ENCODE measurements at places on chromosomes 1 and 21.
A peak's percentile ranks its signal among the peaks of the same experiment; 100 is the strongest.

DNA sequence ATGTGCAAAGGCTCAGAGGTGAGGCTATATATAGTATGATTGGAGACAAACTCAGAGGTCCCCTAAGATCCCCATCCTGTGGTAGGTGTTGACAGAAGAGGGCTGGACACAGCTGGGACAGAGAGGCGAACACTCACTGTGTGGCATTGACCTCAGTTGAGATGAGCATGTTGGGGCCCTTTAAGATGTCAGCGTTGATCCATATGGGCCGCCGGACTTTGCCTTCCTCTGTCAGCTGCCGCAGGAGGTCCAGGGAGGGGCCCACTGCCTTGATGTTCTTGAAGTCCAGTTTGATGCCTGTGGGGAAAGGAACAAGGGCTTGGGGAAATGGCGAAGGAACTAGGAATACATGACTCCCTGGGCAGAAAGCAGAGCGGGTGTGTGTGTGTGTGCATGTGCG lies 8.8 kb downstream of the FAM151A start:
- DNase-seq = no peak

DNA sequence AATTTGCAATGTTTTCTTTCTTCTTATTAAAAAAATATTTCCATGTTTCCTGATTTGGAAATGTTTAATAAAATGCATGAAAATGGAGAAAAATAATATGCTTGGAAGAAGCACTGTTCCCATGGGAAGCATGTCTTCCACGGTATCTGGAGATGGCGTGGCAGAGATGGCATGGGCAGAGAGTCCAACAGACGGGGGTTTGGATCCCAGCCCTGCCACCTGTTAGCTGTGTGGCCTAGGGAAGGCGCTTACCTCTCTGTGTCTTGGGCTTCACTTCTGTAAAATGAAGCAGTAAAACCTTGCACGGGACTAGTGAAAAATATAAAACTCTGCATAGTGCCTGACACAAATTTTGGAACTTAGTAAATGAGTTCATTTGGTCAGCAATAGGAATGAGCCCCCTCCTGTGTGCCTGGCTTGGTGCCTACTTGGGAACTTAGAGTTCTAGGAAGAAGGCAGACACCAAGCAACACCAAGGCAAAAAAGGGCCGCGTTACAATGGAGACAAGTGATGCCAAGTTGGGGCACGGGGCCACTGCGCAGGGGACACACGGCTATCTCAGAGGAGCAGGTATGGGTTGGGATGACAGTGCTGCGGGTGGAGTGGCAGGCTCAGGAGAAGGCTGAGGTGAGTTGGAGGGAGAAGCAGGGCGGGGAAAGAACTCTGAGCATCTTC lies 124.2 kb downstream of the KCNN3 start:
- DNase-seq = no peak

GRCh38 chr1:88595355-88596002 lies 88.6 kb upstream of the PKN2 start:
- DNase-seq = peak; percentile 25

DNA sequence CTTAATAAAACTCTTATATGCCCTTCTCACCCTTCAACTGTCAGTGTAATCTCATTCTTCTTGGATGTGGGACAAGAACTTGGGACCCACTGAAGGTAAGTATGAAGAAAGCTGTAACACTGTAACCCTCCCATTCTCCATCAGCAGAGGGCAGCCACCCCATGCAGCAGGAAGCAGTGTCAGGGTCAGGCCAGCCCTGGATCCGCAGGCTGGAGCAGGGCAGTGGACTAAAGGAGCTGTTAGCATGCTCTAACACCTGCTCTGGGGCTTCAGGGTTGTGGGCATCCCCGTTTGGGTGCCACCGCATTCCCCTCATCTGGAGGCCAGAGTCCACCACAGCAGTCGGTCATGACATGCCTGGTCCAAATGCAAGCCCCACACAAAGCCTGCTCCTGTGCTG lies 156.5 kb downstream of the HIVEP3 start:
- no peak for DNase-seq

GRCh38 chr1:31795096-31795675 lies 20.6 kb downstream of the SPOCD1 start:
- no peak for DNase-seq

GRCh38 chr1:91098299-91098906 lies 76.6 kb upstream of the ZNF644 start:
- no peak for DNase-seq

DNA sequence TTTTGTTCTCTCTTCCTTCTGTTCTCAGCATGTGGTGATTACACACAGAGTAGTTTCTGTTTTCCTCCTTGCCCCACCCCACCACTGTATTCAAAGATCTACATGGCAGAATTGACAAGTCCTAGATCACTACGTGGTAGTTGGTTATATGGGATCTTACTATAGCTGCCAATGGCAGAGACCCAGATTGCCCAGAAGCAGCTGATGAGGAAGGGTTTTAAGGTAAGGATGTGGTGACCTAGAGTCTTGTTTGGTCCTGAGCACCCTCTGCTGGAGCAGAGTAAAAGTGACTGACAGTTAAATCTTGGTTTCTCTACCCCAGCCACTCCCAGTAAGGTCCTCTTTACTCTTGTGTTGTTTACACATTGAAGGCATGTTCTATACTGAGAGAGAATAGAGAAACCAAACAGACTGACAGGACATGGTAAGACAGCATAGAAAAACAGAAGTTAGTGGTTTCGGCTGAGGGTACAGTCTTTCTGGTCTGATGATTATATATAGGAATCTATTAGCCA lies 22.8 kb upstream of the STRIP1 start:
- peak; percentile 77 for DNase-seq

- DNase-seq = no peak
These were observed 3.9 kb downstream of the CLK2 start for GRCh38 chr1:155269381-155269780.

DNA sequence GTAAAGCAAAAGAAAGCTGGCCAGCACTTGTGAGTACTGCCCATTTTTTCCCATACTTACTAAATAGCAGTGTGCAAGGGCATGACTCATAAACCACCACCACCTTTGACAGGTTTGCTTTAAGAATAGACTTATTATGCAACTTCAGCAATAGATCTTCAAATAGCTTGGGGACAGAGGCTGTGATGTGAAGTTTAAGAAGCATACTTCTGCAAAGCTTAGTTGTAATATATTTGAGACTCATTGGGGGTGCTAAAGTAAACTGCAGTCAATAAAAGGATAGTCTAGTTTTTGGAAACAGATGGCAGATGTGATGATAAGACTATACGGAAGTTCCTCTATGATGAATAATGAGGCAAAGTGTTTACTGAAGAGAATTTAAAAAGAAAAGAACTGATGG lies 210.0 kb downstream of the PLA2G4A start:
- no peak for DNase-seq

DNA sequence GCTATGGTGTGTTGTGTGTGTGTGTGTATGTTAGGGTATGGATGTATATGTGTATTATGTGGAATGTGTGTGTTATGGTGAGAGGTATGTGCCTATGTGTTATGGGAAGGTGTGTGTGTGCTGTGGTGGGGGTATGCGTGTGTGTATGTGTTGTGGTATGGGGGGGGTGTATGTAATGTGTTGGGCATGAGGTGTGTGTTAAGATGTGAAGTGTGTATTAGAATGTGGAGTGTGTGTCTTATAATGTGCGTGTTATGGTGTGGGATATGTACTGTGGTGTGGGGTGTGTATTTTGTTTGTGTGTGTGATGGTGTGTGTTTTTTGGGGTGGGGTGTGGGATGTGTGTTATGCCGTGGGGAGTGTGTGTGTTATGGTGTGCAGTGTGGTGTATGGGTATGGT lies 242.5 kb downstream of the RHOU start:
- no peak for DNase-seq

DNA sequence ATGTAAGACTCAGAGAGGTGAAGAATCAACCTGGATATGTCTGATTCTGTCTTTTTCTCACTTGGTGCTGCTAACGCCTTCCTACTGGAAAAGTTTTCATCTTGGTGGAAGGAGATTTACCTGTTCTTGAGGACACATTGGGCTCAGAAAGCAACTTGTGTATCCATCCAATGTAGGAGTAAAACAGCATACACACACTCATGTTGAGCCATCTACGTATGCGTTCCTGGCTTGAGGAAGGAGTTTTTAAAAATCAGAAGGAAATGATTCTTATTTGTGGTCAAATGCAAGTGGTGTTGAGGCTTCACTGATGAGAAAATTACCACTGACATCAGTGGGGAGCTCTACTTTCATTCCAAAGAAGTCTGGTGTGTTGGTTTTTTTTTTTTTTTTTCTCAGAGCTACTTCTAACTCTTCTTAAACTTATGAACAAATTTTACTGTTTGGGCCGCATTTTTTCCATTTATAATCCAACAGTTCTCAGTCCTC lies 25.6 kb downstream of the XCL2 start:
- no peak for DNase-seq

DNA sequence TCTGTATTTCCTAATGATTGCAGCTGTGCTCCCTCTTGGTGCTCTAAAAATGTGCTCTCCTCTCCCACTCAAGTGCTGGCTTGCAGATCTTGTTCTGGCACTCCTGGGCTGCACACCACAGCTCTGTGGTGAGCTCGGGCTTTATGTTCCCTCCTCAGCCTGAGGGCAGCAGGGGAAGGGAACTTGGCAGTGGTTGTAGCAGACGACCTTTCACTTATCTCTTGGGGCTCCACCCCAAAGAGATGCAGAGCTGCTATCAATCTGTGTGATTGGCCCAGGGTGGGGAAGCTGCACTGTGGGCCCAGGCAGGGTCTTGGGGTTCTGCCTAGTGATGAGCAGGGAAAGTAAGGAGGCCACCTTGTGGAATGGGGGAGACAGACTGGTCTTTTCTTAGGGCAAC lies 143.5 kb upstream of the GORAB start:
- no peak for DNase-seq

- DNase-seq = no peak
These were observed 75.4 kb downstream of the CACHD1 start for GRCh38 chr1:64545118-64545843.

DNA sequence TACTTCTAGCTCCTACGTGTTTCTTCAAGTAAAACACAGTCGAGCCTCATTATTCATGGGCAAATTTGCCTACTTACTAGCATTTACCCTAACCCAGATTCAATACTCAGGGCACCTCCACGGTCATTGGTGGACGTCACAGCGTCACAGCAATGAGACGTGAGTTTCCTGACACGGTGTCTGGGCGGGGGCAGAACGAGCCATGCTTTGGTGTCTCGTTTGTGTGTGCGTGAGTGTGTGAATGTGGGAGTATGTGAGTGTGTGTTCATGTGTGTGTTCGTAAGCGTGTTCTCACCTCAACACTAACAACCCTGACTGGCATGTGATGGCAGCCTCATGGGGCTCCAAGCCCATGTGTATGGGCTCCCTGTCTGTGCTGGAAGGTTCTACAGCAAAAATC lies 17.5 kb upstream of the COL18A1 start:
- no peak for DNase-seq

DNA sequence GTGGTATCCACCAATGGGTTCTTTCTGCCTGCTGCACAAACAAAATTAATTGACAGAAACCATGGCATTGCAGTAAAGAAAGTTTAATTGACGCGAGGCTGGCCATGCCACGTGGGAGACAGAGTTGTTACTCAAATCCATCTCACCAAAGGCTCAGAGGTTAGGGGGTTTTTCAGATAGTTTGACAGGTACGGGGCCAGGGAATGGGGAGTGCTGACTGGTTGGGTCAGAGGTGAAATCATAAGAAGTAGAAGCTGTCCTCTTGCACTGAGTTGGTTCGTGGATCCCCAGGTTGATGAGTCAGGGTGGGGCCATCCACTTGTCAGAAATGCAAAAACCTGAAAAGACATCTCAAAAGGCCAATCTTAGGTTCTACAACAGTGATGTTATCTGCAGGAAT lies 941 bp upstream of the TBCE start:
- no peak for DNase-seq

GRCh38 chr1:12407050-12407961 lies 177.5 kb downstream of the VPS13D start:
- peak; percentile 21 for DNase-seq

DNA sequence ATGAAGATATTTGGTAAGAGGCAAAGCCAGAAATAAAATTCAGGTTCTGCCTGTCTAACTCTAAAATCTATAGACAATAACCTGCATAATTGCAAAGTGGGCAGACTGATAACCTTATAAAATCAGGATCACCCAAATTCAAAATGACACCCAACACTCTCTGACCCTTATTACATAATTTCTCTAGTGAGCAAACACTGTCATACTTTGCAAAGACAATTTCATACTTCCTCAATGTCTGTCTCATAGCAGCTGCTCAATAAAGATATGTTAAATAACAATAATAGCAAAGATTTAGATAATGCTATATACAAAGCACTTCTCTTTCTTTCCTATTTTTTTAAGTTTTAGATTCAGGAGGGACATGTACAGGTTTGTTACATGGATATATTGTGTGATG lies 118.5 kb downstream of the UCHL5 start:
- no peak for DNase-seq

- DNase-seq = no peak
These were observed 4.8 kb downstream of the FAM3B start for GRCh38 chr21:41321211-41321907.

- DNase-seq = no peak
These were observed 94.1 kb downstream of the CLDN17 start for GRCh38 chr21:30072496-30072895.

GRCh38 chr1:5933676-5934057 lies 58.6 kb downstream of the NPHP4 start:
- no peak for DNase-seq

DNA sequence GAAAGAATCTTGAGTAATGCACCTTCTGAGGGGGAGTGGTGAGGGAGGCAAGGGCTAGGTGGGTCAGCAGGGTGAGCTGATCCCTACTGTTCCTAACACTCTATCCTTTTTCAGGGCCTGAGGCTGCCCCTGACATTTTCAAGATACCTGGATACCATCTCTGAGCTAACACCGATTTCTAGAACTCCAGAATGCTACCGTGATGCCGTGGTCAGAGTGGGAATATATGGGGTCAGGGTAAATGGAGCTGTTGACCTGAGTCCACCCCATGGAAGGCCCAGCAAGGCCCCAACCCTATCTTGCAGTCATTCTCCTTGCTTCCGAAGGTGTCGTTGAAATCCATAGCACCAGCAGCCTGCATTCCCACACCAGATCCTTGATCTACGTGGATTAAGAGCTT lies 18.0 kb upstream of the PTPRF start:
- no peak for DNase-seq

DNA sequence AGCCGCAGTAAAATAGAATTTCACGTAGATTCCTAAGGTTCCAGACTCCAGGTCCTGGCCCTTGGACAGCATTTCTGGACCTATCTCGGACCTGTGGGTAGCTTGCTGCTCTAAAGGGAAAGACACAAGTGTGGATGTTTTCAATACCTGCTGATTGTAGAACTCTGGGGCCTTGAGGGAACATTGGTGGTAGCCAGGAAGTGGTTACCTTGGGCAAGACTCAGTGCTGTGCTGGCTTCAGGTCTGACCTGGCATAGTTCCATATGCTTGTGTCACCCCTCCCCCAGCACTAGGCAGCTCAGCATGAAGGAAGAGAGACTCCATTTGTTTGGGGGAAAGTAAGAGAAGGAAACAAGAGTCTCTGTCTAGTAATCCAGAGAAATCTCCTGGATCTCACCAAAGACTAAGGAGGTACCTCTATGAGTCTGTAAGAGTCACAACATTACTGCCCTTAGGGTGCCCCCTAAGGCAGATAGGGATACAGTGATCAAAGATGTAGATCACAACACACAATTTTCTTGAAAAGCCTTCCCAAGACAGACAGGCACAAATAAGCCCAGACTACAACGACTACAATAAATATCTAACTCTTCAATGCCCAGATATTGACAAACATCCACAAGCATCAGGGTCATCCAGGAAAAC lies 398.8 kb downstream of the TGFB2 start:
- DNase-seq = no peak

GRCh38 chr1:222940095-222940494 lies 125.3 kb downstream of the DISP1 start:
- no peak for DNase-seq

GRCh38 chr1:116832932-116833578 lies 76.7 kb upstream of the PTGFRN start:
- DNase-seq = no peak
